ENCODE measurements at places on chromosomes 7 and 10.

DNA sequence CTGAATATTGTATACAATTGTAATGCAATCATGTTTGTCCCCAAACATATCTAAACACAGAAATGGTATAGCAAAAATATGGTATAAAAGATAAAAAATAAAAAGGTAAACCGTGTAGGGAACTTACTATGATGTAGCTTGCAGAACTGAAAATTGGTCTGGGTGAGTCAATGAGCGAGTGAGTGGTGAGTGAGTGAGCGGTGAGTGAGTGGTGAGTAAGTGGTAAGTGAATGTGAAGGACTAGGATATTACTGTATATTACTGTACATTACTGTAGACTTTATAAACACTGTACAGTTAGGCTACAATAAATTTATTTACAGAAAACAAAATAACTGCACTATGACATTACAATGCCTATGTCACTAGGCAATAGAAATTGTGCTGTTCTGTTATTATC lies 1163.2 kb upstream of the SORCS1 start:
- no peaks in the 10 kb centered on the region for H3K27me3 ChIP-seq
- no peak overlapping the region for H3K4me3 ChIP-seq
- no peak overlapping the region for H3K27ac ChIP-seq
- H3K4me1 ChIP-seq, result no peaks in the 10 kb centered on the region
- no peak for DNase-seq

DNA sequence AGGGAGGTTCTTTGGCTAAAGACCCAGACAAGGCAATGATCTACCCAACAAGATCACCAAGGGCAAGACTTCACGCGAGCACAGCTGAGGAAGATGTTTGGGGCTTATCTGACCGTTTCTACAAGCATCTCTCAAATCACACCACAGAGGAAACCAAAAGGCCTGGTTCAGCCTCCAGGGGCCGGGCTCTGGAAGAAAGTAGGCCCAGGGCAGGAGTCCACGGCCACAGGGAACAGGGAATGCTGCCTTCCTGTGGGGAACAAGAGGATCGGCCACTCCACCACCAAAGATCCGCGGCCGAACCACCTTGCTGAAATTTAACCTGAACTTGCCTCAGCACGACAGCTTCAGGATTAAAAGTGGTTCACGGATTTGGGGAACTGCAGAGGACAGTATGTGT lies 332.5 kb downstream of the PTPRN2 start:
- DNase-seq, result no peak
- H3K36me3 ChIP-seq, result no peaks in the 10 kb centered on the region
- H3K27ac ChIP-seq, result no peak overlapping the region
- no peaks in the 10 kb centered on the region for H3K27me3 ChIP-seq
- no peak overlapping the region for H3K4me3 ChIP-seq

DNA sequence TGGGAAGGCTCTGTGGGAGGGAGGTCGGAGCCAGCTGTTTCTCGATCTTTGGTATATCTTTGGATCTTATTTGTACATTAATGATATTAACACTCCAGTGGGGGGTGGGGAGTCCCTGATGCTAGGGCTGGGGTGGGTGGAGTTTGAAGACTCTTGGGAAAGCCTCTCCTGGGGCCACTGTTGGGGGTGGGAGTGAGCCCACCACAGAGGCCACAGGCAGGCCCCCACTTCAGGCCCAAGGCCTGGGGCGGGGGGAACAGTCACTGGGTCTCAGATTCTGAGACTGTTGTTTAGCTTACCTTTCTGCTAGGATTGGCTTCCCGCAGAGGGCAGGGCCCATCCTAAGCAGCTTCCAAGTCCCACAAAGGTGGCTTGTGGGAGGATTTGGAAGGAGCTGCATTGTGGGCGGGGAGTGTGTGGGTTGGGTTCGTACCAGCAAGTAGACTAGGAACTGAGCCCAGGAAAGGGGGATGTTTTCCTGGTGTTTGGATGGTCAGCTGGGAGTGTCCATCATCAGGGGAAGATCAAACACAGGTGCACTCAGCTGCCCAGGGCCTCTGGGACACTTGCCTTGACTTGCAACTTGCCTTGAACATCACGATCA lies 11.9 kb downstream of the YKT6 start:
- H3K4me3 ChIP-seq, result no peak overlapping the region
- H3K27me3 ChIP-seq, result no peaks in the 10 kb centered on the region
- H3K27ac ChIP-seq, result no peak overlapping the region

- H3K4me1 ChIP-seq, result peaks cover 14% of the 10 kb centered on the region
- DNase-seq, result peak; percentile 87
- H3K4me3 ChIP-seq, result no peak overlapping the region
- H3K36me3 ChIP-seq, result no peaks in the 10 kb centered on the region
- no peaks in the 10 kb centered on the region for H3K27me3 ChIP-seq
- peak overlapping the region; percentile 89 for H3K27ac ChIP-seq
Measured at GRCh38 chr7:150784954-150785353, 15.2 kb downstream of the TMEM176B start.

- H3K4me1 ChIP-seq, result peaks cover 13% of the 10 kb centered on the region
- peak; percentile 77 for DNase-seq
- H3K36me3 ChIP-seq, result no peaks in the 10 kb centered on the region
- H3K27ac ChIP-seq, result peak overlapping the region; percentile 99
- no peaks in the 10 kb centered on the region for H3K27me3 ChIP-seq
- H3K4me3 ChIP-seq, result peak overlapping the region; percentile 3
Measured at GRCh38 chr7:5557920-5558401, 134.3 kb upstream of the TNRC18 start.

All from colonic mucosa (tissue), 4 donors.